ENCODE measurements at places on chromosomes 5 and 9. TPM values are rescaled to one million over a fixed set of nuclear protein-coding genes. Genes with fewer than 3 reads are reported as not detected.
A peak's percentile ranks its signal among the peaks of the same experiment; 100 is the strongest.

GRCh38 chr9:90943341-90943740, 141.7 kb downstream of the SYK start:
- no peaks in the 10 kb centered on the region for H3K27me3 ChIP-seq
- H3K4me1 ChIP-seq: no peaks in the 10 kb centered on the region
- H3K27ac ChIP-seq: no peak overlapping the region
- DNase-seq: no peak
- no peak overlapping the region for H3K4me3 ChIP-seq

DNA sequence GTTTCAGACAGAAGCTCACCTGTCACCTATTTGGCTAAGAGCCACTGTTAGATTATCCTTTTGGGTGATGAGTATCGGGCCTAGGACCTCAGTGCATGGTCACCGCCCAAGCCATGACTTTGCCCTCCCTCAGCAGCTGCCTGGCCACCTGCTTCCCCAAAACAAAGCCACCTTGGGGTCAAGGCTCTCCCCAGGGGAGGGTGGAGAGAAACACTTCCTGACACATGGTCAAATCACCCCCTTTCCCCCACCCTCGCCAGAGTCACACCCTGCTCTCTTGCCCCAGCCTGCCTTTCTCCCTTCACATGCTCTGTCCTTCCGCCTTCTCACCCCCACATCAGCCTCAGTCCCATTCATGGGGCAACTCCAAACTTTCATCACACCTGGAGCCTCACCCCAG, 1.7 kb upstream of the HBEGF start:
- H3K27ac ChIP-seq: peak overlapping the region; percentile 82
- no peaks in the 10 kb centered on the region for H3K36me3 ChIP-seq
- H3K27me3 ChIP-seq: no peaks in the 10 kb centered on the region
- peaks cover 30% of the 10 kb centered on the region for H3K4me1 ChIP-seq
- DNase-seq: no peak

- H3K27ac ChIP-seq: no peak overlapping the region
- no peaks in the 10 kb centered on the region for H3K27me3 ChIP-seq
- H3K36me3 ChIP-seq: no peaks in the 10 kb centered on the region
- H3K4me1 ChIP-seq: no peaks in the 10 kb centered on the region
- DNase-seq: no peak
Observed at GRCh38 chr5:146772881-146773466, 105.6 kb downstream of the PPP2R2B start.

DNA sequence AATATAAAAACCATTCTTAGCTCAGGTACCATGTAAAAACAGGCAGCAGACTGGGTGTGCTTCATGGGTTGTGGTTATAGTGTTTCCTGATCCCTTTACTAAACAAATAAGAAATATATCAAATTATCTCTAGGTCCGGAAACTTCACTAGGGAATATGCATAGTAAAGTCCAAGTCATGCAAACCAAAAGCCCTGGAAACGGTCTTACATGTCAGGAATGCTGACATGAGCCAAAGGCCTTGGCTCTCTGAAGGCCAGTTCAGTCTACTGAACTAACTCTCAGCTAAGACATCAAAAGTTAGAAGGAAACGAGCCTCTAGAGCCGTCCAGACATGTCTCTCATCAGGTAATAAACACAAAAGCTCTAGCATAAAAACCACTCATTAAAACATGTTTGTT, 778.9 kb upstream of the ZNF608 start:
- H3K4me3 ChIP-seq: no peak overlapping the region
- no peak for DNase-seq
- no peaks in the 10 kb centered on the region for H3K36me3 ChIP-seq
- no peak overlapping the region for H3K27ac ChIP-seq

OLFM1 gene
- total RNA-seq: 26.0 TPM

- no peak for DNase-seq
- no peaks in the 10 kb centered on the region for H3K27me3 ChIP-seq
- no peak overlapping the region for H3K27ac ChIP-seq
- no peak overlapping the region for H3K4me3 ChIP-seq
- H3K4me1 ChIP-seq: no peaks in the 10 kb centered on the region
Observed at GRCh38 chr5:127639828-127640227, 9.1 kb upstream of the CTXN3 start.
